Kidney glomerular epithelial cell (primary cell): ENCODE measurements at places on chromosomes 13 and 19.

GRCh38 chr19:3008994-3009393, 20.1 kb downstream of the TLE2 start:
- DNase-seq: no peak

DNA sequence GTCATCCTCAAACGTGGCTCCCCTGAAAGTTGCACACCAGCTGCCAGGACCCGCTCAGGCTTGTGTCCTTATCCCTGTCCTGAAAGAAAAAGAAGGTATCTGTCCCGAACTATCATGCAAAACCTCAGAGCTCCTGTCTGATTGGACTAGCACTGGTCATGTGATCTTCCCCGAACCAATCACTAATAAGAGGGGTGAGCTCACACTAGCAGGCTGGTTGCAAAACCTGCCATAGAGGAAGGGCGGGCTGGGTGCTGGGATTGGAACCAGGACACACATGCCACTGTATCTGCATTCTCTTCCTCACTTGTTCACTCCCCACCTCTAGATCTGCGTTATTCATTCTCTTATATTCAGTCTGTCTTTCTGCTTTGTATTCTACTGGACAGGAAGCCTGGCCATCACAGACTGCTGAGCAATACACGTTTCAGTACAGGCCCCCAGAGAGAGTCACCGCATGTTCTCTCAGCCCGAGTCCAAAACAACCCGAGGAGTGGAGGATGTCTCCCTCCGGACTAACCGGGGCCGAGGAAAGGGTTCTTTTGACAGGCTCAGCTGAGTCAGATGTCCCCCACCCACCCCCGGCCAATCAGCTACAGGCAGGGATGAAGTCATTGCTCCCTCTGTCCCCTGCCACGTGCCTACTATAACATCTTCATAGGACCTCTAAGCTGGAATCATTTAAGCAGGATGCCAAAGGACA, 97.7 kb downstream of the SIPA1L3 start:
- peak; percentile 95 for DNase-seq

DNA sequence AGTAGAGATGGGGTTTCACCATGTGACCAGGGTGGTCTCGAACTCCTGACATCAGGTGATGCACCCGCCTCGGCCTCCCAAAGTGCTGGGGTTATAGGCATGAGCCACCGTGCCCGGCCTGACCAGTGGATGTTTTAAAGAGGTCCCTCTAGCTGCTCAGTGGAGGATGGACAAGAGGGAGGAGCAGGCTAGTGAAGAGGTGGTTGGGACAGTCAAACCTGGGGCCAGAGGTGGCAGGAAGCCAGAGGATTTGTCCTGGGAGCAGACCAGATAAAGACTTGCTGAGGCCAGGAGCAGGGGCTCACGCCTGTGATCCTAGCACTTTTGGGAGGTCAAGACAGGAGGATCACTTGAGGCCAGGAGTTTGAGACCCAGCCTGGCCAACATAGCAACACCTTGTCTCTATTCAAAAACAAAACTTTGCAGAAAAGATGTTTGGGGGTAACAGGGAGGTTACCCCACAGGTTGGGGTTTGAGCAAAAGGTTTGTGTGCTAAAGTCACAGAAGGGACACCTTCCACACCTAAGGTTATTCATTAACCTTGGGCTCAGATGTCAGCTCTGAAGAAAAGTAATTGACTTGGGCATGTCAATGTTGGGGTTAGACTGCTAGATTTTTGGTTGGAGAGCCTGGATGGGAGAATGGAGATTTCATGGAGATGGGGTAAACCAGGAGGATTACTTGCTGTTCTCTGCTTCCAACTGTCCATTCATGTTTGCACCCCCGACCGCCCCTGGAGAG, 9.0 kb downstream of the BCAM start:
- no peak for DNase-seq

DNA sequence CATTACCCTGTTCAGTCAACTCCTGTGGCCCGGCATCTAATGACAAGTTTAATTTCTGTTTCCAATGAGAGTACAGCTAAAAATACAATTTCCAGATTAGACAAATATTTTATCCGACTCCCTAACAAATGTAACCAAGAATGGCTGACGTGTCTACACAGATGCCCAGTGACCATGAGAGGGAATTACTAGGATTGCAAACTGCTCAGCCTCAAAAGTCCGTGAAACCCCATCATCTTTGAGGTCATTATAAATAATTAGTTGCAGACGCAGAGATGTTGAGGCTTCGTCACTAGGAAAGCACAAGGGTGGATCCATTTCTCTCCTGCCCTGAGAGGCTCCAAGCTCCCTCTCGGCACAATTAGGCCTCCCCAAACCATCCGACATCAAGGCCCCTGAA, 104.1 kb upstream of the ZNF507 start:
- no peak for DNase-seq

GRCh38 chr19:6239401-6239844, 40.4 kb downstream of the MLLT1 start:
- no peak for DNase-seq

- DNase-seq: peak; percentile 66
These were observed 124.2 kb downstream of the LMO7 start for GRCh38 chr13:75760131-75761021.

- DNase-seq: peak; percentile 40
These were observed 128.7 kb downstream of the CYSLTR2 start for GRCh38 chr13:48782429-48782840.

GRCh38 chr19:8592231-8593009, 15.2 kb upstream of the MYO1F start:
- peak; percentile 76 for DNase-seq

DNA sequence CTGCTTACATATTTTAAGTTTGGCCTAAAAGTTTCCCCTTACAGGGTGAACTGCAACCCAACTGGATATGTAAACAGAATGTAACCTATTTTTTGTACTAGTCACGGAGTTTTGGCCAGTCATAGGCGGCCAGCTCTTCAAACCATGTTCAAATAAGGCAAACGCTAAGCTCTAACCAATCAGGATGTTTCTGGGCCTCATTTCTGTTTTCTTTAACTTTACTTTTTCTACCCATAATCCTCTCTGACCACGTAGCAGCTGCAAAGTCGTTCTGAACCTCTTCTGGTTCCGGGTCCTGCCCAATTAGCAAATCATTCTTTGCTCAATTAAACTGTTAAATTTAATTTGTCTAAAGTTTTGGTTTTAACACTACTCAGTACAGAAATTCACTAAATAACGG, 8.2 kb upstream of the ZMYM2 start:
- DNase-seq: no peak

GRCh38 chr13:113947311-113948033, 26.4 kb downstream of the C13orf46 start:
- peak; percentile 26 for DNase-seq
